ENCODE measurements at places on chromosomes 7 and 10.

DNA sequence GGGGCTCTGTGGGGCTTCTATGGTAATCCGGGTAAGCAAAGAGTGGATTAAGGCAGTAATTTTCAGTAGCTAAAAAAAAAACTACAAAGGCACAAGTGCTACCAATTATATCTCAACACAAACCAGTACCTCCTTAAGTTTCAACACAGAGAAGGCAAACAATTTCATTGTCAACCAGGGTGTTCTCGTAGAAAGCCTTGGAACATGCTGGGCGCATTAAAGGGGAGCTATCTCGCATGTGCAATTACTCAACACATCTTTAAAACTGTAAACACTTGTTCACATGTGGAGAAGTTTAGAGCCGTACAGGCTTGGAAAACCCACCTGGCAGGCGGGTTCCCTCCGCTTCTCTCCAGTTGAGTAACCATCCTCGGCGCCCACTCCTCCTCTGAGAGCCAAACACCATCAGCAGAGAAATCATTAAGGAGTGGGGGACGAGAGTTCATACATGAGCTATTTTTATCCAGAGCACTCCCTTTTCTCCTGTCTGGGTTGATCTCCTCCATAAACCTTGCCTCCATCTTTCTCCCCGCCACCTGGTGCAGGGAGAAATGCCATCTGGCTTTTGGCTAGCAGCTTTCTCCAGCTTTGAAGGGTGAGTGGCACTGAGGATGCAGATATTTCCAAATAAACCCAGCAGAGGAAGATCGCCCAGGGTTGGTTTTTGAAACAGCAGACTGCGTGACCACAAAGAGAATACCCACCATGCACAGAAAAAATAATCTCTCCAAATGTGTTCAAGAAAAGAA lies 287.1 kb downstream of the WDR11 start:
- no peak for DNase-seq

- DNase-seq = no peak
Measured at GRCh38 chr10:75332081-75332480, 69.5 kb downstream of the ZNF503 start.

DNA sequence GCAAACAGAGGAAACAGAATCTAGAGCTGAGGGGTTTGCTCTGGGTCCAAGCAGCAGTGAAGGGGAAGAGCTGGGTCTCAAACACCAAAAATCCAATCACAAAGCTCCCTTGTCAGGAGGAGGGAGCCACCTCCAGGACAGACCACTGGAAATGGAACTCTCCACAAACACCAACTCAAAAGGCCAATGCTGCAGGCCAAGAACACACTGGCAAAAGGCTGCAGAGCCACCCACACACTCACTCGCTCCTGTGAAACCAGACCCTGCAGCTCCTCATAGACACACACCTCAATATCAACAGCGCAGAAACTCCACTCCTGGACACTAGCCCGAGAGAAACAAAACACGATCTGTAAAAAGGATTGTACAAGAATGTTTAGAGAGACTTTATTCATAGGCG lies 213.5 kb downstream of the PTPRN2 start:
- DNase-seq = no peak

DNA sequence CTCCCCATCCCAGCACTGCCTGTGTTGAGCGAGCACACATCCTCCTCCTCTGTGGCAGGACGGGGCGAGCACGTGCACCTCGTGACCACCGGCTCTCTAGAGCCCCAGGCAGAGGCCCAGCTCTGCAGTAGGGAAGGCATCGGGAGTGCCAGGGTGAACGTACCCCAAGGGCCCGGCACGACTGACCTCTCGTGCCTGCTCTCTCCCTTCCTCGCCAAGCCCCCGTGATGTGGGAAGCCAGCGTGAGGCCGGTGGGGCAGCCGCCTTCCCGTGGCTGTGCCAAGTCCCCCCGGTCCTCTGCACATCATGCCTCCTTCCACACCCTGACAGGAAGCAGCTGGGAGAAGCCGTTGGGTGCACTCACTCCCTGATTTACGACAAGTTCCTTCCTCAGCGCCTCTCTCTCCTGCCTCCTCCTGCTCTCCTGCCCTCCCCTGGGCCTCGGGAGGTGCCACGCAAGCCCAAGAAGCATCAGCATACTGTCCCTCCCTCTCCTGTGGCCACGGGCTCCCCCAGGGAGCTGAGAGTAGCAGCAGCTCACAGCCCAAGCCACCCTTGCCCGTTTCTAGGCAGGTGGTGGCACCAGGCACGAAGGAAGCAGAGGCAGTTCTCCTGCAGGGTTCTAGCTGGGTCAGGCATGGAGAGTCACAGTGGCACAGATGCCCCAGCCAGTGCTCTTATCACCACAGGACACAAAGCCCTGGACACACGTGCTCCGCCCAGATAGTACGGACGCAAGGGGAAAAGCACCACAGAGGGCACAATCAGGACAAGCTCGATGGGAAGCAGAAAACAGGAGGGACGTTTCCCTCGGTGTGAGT lies 47.0 kb downstream of the AMZ1 start:
- DNase-seq = peak; percentile 63

DNA sequence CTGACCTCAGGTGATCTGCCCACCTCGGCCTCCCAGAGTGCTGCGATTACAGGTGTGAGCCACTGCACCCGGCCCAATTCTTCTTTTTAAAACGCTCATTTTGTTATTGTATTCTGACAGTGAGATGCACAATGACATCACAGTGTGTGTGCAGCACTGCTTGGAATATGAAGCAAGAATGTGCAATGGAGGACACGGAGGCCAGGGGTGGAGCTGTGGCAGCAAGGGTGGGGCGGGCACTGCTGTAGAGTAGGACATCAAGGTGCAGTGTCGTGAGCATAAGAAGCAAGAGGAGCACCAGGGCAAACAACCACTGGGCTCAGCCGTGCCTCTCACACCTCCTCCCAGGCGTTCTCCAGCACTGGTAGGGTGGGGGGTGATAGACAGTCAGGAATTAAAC lies 26.8 kb upstream of the GRID1 start:
- no peak for DNase-seq

GRCh38 chr10:102926842-102927241 lies 8.7 kb downstream of the CNNM2 start:
- DNase-seq = no peak

DNA sequence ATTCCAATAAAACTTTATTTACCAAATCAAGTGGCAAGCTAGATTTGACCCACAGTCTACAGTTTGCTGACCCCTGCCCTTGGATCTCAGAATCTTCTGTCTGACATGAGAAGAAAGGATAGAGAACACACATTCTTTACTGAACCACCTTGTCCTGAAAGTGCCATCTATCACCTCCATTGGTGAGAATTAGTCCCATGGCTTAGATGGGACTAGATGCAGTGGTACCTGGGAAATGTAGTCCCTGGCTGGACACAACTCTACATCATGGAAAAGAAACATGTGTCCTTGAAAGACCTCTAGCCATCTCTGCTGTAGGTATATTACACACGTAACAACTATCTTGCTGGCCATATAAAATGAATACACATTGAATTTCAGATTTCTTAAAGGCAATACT lies 336.2 kb downstream of the LHFPL3 start:
- no peak for DNase-seq

- DNase-seq = no peak
Measured at GRCh38 chr7:106285855-106286492, 1.2 kb upstream of the NAMPT start.

DNA sequence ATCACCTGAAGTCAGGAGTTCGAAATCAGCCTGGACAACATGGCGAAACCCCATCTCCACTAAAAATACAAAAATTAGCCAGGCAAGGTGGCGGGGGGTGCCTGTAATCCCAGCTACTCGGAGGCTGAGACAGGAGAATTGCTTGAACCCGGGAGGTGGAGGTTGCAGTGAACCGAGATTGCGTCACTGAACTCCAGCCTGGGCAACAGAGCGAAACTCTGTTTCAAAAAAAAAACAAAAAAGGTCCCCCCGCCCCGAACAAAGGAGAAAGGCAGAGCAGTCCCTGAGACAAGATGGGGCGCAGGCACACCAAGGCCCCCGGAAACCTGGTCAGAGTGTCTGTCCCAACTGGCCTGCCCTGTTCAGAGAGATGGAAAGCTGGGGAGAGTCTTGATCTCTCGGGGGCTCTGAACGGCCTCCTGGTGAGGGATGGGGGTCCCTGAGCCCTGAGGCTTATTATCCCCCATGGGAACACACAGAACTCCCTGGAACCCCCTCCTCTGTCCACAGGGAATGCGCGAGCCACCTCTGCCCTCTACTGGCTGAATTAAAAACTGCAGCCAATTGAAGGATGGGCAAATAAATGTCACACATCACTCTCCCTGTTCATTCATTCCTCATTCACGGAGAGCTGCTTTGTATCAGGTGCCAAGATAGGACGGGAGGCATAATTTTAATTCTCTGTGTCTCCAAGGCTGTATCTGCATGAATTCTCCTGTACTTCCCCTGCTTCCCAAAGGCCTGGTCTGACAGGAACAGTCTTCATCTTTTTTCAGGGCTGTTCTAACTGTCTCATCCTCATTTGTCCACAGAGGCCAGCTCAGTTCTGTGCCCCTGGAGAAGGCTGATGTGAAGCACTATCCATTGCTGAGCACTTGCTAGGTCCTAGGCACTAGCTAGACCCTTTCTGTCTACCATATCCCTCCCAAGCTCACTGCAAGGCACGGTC lies 28.9 kb downstream of the MAT1A start:
- peak; percentile 5 for DNase-seq

DNA sequence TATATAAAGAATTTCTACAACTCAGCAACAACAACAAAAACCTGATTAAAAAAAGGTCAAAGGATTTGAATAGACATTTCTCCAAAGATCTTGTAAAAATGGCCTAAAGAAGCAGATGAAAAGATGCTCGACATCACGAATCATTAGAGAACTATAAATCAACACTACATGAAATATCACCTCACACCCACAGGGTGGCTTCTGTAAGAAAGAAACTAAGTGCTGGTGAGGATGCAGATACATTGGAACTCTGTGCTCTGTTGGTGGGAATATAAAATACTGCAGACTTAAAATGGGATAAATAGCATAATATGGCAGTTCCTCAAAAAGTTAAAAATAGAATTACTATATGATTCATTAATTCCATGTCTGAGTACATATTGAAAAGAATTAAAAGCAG lies 38.3 kb upstream of the CDCA7L start:
- DNase-seq = no peak

GRCh38 chr10:77531441-77532001 lies 106.1 kb downstream of the KCNMA1 start:
- no peak for DNase-seq

- no peak for DNase-seq
Measured at GRCh38 chr7:95411036-95411435, 14.9 kb upstream of the PON3 start.

- DNase-seq = no peak
Measured at GRCh38 chr10:17365402-17365801, 89.0 kb downstream of the ST8SIA6 start.

DNA sequence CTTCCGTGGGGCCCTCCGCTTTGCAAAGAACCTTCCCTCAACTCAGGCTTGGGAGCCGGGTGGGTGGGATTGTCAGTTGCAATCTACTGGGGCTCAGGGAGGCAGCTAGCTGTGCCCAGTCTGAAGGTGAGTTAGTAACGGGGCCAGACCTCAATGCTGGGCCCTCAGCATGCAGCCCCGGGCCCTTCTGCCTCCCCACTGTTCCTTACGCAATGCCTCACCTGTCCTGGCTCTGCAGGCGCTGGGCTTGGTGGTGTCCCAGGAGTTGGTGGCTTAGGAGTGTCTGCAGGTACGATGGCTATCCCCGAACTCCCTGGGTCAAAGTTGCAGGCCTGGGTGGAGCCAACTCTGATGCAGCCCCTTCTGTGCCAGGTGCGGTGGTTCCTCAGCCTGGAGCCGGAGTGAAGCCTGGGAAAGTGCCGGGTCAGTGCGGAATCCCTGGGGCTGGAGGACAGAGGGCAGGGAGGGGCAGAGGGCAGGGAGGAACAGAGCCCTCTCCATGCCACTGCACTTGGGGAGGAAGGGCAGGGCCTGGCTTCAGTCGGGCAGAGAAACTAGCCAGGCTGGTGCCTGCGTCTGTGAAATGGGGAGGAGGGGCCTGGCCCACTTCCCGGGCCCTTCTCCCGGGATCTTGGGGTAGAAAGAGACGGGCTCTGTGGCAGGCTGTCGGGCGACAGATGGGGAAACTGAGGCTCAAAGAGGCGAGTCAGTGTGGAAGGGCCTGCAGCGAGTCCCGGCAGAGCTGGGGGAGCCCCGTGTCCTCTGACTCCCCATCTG lies 15.0 kb downstream of the ELN start:
- DNase-seq = no peak

DNA sequence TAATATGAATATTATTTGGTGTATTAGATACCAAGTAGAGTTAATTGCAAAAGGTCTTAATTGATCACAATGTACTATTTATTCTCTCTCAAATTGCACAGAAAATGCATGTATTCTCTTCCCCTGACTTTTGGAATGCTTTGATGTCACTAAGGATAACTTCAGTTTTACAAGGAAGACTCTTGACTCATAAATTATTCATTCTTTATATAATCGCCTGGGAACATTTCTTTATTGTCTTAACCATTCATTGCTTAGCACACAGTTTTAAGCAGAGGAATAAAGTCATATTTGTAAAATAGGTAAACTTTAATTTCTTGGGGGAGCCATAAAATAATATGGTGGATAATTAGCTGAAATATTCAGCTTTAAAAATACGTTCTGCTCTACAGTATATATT lies 306.0 kb upstream of the TMEM229A start:
- DNase-seq = no peak

DNA sequence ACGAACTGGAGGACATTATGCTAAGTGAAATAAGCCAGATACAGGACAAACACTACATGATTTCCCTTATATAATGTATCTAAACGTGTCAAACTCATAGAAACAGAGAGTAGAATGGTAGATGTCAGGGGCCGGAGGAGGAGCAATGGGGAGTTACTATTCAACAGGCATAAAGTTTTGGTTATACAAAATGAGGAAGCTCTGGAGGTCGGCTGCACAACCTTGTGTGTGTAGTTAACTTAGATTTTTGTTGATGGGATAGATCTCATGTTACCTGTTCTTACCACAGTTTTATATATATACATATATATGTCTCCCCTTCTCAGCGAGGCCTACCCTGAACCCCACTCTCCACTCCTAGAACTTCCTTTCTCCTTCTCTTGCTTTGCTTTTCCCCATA lies 22.4 kb upstream of the TECTB start:
- no peak for DNase-seq

- no peak for DNase-seq
Measured at GRCh38 chr7:25854059-25854458, 297.9 kb upstream of the NFE2L3 start.

DNA sequence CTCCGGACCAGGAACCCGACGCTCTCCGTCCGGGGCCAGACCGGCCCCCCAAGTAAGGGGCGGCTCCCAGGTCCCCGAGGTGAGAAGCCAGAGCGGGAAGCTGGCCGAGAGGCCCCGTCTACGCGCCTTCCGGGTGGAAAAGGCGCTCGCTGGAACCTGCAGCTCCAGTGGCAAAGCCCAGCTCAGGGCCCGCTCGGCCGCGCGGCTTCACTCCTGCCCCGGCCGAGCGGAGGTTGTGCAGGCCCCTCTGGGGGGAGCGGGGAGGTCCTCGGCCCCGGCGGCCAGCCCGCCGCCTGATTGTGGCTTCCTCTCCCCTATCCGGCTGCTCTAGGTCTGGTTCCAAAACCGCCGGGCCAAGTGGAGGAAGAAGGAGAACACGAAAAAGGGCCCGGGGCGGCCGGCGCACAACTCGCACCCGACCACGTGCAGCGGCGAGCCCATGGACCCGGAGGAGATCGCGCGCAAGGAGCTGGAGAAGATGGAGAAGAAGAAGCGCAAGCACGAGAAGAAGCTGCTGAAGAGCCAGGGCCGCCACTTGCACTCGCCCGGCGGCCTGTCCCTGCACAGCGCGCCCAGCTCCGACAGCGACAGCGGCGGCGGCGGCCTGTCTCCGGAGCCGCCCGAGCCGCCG lies 2.9 kb downstream of the UNCX start:
- DNase-seq = no peak
